ENCODE measurements at places on chromosomes 3 and 15. TPM values are rescaled to one million over a fixed set of nuclear protein-coding genes. Genes with fewer than 3 reads are reported as not detected.

IGF1R gene
- 25.1 TPM for polyA plus RNA-seq

MCCC1 gene
- polyA plus RNA-seq, result 60.1 TPM

DUOX2 gene
- polyA plus RNA-seq, result 0.06 TPM

DNA sequence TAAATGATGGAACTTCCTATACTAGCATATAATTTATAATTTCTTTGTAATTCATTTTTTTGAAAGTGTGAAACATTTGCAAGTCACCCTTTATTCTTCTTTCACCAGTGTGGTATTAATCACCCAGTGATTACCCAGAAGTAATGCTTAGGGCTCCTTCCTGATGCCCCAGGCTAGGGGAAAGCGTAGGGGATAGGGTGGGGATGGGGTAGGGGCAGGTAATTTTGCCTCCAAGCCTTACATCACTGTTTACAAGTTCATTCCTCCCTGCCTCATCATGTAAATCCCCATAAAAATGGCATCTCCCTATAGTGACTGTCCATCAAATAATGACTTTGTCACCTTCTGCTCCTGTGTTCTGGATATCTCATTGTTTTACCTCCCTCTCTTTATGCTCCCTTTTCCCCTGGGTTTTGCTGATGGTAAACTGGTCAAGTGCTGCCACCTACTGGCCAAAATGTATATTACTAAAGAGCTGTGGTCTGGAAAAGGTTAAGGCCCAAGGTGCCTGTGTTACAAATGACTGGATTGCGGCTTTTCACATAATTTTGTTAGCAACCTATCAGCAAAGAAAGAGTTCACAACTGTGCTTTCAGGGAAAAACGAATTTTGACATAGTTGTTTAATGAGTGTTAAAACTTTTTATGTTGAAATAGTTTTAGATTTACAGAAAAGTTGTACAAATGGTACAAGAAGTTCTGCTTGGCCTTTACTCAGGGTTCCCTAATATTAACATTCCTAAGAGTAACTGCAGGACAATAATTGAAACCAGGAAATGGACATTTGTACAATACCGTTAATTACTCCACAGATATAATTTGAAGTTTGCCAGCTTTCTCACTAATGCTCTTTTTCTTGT is 54.7 kb downstream of the ONECUT1 start:
- peak; percentile 65 for DNase-seq

AADACL2 gene
- polyA plus RNA-seq, result 0.40 TPM

DNA sequence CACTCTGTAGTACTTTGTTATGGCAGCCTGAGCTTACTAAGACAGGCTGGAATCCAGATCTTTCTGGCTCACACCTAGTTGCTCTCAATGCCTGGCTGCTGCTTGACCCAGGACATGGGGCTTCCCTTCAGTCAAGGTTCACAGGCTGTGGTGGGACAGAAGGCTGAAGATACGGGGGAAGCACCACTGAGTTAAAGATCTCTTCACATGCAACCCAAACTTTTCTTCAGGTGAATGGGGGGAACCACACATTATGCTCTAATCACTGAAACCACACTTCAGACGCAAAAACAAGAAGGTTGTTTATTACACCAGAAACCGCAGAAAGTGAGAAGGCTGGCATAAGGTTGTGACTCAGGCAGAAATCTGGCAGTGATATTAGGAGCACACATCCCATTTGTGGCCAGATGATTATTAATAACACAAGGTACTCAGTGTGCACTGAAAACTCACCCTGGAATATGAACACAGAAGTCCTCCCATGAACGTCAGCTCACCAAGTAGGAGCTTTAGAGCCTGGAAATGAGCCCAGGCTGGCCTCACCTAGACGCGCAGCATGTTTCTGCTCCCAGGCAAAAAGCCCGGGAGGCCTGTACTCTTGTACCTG is 230.5 kb upstream of the CHRNA7 start:
- DNase-seq, result no peak

- no peak for DNase-seq
These were observed 71.9 kb upstream of the CHL1 start for GRCh38 chr3:124557-125179.

DNA sequence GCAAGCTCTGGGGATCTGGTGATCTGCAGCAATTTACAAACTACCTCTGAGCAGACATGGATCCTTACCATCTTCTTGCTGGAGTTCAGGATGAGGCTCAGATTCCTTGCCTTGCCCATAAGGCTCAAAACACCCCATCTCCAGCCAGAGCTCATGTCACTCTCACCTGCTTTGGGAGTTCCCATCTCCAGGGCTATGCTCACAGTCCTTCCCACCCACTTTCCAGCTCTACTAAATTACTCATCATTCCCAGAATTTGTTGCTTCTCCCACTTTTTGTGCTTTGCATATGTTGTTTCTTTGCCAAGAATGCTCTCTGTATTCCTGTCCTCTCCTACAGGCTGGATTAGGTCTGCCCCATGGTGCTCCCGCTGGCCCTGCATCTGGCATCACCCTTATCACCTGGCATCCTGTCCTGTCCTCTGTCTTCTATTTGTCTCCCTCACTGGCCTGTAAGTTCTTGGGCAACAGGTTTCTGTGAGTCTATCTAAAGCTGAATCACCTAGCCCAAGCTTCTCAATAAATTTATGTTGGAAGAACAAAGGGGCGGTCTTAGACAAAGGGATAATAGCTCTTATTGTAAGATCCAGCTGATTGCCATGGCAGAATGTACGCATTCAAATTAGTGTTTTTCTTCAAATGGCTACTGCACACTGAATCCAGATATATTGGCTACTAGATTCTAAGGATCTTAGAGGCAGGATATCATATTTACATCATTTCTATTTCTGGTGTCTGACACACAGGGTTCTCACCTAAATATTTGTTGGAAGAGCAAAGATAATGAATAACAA is 179.2 kb downstream of the CLSTN2 start:
- DNase-seq, result no peak

DNA sequence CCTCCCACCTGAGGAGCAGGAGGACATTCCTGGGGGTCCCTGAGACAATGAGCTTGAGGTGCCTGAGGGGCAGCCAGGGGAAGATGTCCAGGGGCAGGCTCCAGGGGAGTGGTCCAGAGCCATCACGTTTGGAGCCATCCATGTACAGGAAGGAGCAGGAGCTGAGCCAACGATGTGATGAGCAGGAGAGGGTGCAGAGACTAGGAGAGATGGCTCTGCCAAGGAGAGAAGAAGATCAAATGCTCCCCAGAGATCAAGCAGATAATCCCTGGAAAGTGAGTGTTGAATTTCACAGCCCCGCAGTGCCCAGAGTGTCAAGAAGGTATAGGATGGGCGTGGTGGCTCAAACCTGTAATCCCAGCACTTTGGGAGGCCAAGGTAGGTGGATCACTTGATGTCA is 97.8 kb upstream of the HERC1 start:
- DNase-seq, result no peak

- no peak for DNase-seq
These were observed 604 bp upstream of the TJP1 start for GRCh38 chr15:29822684-29823459.

BCHE gene
- polyA plus RNA-seq, result 7.9 TPM

MYRIP gene
- polyA plus RNA-seq, result 2.2 TPM

GRCh38 chr3:53865732-53866499 is 16.0 kb downstream of the ACTR8 start:
- DNase-seq, result no peak
